ENCODE measurements at places on chromosomes 3 and 15.

- peak; percentile 50 for DNase-seq
Observed at GRCh38 chr15:31439328-31439727, 112.7 kb downstream of the KLF13 start.

DNA sequence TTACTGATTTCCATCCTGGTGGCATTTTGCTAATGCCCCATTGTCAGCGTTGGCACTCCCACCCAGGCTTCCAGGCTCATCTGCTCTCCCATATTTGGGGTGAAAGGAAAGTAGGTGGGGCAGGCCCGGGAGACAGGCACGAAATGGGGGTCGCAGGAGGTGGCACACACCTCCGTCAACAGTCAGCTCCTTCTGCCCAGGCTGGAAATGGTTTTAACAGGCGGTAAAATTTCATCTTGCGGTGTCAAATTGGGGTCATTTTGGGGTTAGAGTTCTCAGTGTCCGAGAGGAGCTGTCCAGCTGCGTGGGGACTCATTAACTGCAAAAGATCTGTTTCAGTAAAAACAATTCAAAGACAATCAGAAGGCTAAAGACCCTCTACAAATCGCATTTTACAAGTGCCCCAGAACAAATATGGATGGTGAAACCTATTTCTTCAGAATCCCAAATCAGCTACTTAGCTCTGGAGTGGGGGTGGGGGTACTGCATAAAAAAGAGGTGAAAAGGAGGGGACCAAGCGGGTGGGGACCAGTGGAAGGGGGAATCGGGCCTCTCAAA is 4.2 kb upstream of the MEIS2 start:
- no peak for DNase-seq

- DNase-seq, result no peak
Observed at GRCh38 chr15:39034816-39035215, 470.2 kb upstream of the RASGRP1 start.

- DNase-seq, result no peak
Observed at GRCh38 chr15:26028086-26028740, 165.1 kb upstream of the ATP10A start.

GRCh38 chr3:139457066-139457465 is 19.2 kb downstream of the RBP2 start:
- no peak for DNase-seq

DNA sequence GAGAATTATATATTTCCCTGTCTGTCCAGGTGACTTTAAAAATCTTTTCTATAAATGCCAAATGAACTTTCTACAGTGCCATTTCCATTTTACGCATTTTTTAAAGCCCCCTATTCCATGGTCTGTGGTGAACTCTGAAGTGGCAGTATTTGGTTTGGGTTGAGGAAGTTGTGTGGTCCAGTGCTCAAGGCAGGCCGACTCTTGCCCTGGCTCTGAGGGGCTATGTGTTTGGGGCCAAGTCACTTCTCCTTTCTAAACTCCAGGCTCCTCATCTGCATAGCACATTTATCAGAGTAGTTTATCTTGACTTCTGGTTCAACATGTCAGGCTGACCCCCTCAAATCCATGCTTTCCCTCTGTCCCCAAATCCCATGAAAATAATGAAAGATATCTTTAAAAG is 14.1 kb downstream of the TTC21A start:
- DNase-seq, result no peak

GRCh38 chr3:156291272-156292123 is 171.1 kb downstream of the KCNAB1 start:
- DNase-seq, result no peak

- DNase-seq, result no peak
Observed at GRCh38 chr15:62739507-62739906, 303.0 kb upstream of the TPM1 start.

GRCh38 chr3:192174283-192174682 is 553.1 kb downstream of the FGF12 start:
- DNase-seq, result no peak

- DNase-seq, result no peak
Observed at GRCh38 chr3:128413003-128413370, 53.7 kb downstream of the DNAJB8 start.

GRCh38 chr3:121803771-121804320 is 31.0 kb downstream of the IQCB1 start:
- DNase-seq, result no peak

GRCh38 chr3:53426918-53427317 is 67.5 kb upstream of the CACNA1D start:
- DNase-seq, result no peak

DNA sequence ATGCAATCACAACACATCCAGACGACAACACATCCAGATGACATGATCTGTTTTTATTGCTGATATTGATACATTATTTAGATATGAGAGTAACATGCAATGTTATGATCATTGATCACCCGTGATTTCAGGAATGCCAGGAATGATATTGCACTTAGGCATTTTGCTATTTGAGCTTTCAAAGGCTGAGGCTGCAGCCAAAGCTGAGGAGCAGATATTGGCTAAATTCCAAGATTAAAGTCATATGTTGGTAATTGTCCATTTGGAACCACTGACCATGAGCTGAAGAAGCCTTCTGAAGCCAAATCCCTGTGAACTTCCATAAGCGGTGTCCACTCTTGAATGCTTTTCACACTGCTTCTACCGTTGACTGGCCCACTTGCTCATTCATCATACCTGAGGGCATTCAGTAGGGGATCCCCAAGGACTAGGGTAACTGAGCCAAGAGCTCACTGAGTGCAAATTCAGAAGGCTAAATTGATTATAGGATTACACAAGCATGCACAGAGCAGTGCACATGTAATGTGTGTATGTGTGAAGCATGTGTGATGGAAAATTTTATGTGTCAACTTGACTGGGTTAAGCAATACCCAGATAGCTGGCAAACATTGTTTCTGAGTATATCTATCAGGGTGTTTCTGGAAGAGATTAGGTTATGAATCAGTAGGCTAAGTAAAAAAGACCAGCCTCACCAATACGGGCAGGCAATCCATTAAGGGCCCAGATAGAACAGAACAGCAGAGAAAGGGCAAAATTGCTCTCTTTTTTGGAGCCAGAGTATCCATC is 92.1 kb upstream of the PLAAT1 start:
- DNase-seq, result no peak

GRCh38 chr15:89855948-89856347 is 37.8 kb downstream of the AP3S2 start:
- DNase-seq, result no peak

DNA sequence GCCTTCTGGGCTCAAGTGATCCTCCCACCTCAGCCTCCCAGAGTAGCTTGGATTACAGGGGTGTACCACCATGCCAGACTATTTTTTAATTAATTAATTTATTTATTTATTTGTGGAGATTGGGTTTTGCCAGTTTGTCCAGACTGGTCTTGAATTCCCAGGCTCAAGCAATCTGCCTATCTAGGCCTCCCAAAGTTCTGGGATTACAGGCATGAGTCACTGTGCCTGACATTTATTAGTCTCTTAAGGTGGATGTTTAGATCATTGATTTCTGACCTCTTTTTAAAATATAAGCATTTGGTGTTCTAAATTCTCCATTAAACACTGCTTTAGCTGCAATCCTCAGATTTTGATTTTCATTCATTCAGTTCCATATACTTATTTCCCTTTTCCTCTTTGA is 15.6 kb downstream of the FBXW12 start:
- no peak for DNase-seq

GRCh38 chr3:178422406-178422805 is 113.8 kb upstream of the KCNMB2 start:
- DNase-seq, result no peak

GRCh38 chr3:143849854-143850549 is 1.7 kb upstream of the SLC9A9 start:
- no peak for DNase-seq

- DNase-seq, result no peak
Observed at GRCh38 chr15:35693286-35693685, 147.3 kb upstream of the DPH6 start.

- no peak for DNase-seq
Observed at GRCh38 chr3:171956705-171957104, 82.7 kb upstream of the FNDC3B start.

DNA sequence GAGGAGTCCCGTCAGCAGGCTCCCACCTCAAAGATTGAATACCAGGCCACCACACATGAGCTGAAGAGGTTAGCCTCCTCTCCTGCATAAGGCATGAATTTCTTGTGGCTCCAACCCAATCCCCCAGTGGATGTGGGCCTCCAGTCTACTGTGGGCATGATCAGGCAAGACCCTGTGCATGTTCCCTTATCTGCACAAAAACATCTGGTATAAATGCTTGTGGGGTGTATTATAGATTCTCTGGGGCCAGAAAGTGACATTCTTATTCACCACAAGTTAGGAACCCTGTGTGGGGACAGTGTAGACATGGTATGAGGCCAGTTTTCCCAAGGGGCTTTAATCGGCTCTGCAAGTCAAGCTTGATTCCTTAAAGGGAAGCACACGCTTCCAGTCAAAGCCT is 18.2 kb upstream of the UBP1 start:
- no peak for DNase-seq

DNA sequence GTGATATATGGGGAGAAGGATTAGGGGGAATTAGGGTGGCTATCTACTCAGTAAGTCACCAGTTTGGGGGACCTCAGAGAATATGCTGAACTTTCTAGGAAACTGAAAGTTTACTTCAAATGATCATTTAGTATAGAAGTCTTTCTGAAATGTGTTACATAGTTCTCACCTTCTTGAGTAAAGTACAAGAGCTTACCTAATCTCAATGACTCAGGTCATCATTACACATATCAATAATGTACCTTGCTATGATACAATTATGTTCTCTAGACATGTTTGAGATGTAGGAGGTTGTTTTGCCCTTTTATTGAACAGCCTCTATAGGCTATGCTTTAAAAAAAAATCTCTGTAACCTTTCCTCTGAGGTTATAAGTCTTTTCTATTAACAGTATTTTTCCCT is 50.7 kb downstream of the TMEM41A start:
- no peak for DNase-seq

DNA sequence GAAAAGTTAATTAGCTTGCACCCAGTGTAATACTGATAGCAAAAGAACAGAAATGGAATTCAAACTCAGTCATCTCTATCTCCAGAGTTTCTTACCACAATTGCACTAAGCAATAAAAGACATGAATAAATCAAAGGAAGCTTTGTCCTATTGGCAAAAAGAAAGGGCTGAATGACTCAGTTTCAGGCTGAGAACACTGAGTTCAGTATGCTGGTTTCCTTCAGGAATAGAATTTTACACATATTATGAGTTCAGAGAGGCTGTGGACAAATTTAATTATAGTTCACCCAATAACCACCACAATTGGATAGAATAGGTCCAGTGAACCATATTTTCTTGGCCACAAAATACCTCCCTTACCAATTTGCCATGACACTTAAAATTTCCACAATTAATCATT is 249.7 kb downstream of the KCNMB2 start:
- no peak for DNase-seq

DNA sequence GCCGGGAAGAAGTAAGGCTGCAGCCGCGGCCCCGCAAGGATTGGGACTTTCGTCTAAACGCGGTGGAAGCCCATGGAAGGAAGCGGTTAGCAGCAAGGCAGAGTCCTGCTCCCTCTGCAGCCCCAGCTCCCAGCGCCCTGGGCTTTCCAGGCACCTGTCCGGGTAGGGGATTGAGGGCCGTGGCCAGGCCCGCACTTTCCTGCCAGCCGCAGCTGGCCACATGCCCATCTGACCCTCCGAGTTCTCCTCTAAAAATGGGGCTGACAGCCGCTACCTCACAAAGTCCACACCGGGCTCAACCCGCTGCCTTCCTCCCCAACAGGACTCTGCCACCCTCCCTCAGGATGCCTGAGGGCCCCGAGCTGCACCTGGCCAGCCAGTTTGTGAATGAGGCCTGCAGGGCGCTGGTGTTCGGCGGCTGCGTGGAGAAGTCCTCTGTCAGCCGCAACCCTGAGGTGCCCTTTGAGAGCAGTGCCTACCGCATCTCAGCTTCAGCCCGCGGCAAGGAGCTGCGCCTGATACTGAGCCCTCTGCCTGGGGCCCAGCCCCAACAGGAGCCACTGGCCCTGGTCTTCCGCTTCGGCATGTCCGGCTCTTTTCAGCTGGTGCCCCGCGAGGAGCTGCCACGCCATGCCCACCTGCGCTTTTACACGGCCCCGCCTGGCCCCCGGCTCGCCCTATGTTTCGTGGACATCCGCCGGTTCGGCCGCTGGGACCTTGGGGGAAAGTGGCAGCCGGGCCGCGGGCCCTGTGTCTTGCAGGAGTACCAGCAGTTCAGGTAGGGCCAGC is 1.9 kb downstream of the NEIL1 start:
- no peak for DNase-seq

- DNase-seq, result no peak
Observed at GRCh38 chr15:45802140-45802539, 167.3 kb downstream of the SQOR start.

- no peak for DNase-seq
Observed at GRCh38 chr15:68556139-68556990, 22.4 kb upstream of the CORO2B start.

GRCh38 chr3:10155123-10155472 is 9.6 kb upstream of the IRAK2 start:
- DNase-seq, result no peak

DNA sequence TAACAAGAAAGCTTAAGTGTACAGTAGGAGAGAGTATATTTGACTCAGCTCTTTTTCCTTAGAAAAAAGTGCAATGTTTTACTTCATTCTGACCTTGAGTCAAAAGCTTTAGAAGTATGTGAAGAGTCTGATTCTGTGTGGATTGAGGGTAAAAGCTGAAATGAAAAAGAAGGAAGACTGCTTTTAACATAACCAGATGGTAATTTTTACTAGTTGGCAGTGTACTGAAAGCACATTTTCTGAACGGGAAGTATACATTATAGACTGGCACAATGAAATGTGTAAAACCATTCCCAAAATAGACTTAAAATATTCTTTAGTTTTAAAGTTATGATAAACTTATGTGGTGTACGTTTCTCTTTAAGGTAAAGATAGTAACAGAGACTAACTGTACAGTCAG is 197.8 kb upstream of the ZNF717 start:
- DNase-seq, result no peak

DNA sequence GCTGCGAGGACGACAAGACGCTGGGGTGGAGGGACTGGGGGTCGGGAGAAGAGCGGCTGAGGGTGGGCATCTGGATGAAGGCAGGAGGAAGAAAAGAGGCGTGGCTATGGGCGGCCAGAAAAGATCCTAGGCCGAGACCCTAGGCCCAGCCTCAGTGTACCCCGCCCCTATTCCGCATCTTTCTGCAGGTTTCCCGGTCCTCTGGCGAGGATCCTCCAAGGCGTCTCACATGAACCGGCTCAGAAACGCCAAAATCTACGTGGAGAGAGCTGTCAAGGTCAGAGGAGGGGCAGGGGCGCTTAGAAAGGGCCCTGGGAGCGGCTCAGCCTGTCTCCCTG is 340 bp downstream of the TTLL3 start:
- DNase-seq, result no peak

GRCh38 chr15:93479715-93480114 is 390.7 kb upstream of the RGMA start:
- no peak for DNase-seq

Data from liver (tissue), 10 donors.